NCI-H774 (cell line): ENCODE measurements at places on chromosomes 11 and 22.

- DNase-seq = no peak
These were observed 23.8 kb downstream of the MICAL2 start for GRCh38 chr11:12134236-12134585.

DNA sequence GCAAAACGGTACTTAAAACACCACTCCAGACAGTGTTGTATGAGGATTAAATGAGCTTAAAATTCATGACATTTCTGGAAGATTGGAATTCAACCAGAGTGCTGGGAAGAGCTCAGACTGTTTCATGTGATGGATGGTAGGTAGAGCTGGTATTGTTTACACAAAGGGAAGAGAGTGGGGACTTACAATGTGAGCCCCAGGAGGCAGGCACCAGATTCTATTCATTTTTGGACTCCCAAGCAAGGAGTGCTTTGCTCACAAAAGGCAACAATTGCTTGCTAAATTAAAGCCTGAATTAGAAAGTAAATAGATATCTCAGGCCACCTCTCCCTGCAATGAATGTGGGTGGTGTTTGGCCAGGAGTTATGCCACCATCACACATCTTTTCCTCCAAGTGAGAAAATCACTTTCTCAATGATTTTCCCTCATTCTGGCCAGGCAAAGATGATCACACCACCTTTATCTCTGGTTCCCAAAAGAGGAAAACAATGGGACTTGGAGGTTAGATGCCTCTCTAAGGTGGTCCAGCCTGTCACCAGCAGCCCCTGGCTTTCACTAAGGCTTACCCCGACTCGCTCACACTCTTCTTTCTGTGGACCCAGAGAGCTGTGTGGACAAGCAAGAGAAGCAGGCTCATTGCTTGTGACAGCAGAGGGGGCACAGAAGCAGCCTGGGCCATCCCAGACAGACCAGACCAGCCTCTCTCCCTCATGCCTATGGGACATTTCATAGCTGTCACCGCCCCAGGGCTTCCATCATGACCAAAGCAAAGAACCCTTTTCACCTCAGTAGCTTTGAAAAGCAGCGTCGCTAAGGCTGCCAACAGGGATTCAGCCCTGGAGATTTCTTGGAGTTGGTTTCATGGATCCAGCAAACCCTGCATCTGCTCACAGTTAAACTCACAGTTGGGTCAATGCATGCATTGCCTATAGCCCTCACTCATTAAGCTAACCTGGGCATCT lies 63.5 kb upstream of the DRD2 start:
- peak; percentile 77 for DNase-seq

DNA sequence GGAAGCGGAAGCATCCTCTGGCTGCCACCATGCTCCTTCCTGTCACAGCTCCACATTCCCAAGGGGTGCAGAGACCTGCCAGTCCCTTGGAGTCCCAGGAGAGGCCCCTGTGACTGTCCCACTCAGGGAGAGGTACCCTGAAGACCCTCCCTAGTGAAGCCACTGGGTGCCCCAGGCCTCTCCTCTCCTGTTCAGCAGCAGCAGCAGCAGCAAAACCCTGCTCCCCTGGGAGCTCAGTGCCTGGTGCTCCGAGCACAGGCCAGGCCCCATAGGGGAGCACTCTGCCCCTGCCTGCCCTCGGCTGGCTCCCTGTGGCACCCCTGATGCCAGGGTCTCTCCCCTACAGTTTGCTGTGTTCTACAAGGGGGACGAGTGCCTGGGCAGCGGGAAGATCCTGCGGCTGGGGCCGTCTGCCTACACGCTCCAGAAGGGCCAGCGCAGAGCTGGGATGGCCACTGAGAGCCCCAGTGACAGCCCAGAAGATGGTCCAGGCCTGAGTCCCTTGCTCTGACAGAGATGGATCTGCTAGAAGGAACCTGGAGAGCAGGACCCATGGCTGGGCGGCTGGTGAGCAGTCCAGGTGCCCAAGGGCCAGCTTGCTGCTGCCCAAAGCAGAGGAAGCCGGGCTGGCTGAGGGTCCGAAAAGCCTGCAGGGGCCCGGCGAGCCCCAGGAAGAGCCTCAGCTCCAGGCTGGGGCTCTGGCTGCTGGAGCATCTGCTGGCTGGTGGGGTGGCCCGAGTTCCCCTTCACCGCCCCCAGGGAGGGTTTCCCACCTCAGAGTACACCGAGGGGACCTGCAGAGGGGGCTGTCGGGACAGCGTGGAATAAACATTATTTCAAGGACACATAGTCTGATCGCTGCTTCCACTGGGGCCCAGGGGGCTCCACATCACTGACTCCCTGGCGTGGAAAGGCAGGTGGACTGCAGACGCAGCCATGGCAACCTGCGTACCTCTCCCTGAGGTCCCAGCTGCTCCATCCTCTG lies 21.3 kb downstream of the TRMU start:
- DNase-seq = no peak

GRCh38 chr22:31083377-31083768 lies 2.3 kb downstream of the SMTN start:
- peak; percentile 67 for DNase-seq

- DNase-seq = no peak
These were observed 188.4 kb downstream of the ARHGAP42 start for GRCh38 chr11:100875521-100875869.

DNA sequence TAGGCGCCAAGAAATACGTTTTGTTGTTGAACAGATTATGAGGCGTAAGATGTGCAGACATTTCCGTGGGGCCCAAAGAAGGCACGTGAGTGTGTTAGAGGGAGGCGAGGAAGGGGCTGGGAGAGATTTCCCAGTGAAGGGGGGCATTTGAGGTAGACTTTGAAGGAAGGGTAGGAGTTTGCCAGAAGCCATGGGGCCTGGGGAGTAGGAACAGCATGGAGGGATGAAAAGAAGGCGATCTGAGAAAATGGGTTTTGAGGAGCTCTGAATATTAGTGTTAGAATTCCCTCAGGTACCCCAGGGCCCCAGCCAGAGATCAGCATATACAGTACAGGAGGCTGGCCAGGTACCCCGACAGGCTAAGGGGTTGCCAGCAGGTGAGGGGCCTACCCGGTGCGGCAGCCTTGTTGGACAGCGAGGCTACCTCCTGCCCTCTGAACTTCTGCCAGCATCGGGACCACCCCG lies 414 bp upstream of the MIEF1 start:
- DNase-seq = no peak

GRCh38 chr11:123584186-123584585 lies 70.2 kb downstream of the SCN3B start:
- no peak for DNase-seq

DNA sequence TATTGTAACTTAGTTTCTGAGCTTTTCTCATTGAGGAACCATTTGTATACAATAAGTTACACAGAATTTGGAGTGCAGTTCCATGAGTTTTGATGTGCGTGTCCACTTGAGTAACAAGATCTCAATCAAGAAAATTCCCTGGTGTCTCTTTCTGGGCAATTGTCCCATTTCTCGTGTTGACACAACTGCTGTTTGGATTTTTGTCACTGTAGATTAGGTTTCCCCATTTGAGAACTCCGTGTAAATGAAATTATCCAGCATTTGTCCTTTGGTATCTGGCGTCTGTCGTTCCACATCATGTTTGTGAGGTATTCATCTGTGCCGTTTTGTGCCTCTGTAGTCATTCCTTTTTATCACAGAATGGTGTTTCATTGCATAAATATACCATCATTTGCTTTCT lies 547.0 kb downstream of the TBC1D22A start:
- DNase-seq = no peak

DNA sequence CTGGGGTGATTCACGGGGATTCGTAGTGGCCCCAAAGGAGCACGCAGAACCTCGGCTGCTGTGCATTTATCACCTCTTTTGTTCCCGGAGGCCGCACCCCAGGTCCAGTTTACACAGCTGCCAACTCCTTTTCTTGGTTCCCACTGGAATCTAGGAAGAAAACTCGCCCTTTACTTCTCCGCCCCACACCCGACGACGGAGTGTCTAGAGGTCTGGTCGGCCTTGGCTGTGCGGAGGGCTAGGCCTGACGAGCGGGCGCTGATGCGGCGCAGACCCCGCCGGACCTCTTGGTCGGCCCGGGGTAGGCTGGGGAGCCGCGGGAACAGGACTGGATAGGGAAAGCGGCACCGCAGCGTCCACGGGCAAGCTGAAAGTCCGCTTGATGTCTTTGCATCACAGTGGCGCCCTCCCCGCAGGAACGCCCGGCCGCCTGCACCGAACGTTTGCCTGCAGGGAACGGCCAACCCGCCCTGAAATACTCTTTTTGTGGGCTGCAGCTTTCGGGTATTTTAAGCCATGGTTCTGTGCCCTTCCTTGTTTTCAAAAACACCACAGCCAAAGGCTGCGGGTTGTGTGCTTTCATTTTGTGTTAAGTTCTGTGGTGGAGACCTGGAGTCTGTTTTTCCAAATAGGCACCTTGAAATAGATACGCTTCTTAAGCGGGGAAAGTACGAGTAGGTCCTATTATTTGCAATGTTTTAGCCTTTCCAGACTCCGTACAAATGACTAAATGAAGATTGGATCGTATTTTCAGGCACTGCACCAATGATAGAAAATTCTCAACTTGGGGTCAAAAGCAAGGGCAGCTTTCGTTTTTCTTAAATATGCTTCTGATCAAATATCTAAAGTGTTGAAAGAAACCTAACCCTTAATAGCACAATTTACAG lies 829 bp upstream of the ZBED5 start:
- DNase-seq = no peak

DNA sequence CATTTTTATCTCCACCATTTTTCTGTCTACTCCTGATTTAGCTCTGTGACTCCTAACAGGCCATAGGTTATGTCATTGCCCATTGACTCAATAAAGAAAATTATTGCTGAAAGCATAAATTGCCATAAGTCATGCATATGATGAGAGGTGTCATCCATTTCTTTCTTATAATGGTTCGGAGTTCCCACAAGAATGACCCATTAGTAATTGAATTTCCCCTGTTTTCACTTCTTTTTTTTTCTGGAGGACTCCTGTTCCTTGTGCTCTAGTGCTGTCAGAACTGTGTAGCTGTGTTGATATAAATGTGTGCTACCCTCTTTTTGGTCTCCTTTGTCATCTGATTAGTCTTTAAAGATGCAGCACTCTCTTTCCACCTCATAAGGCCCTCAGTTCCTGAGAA lies 22.9 kb upstream of the CARD18 start:
- no peak for DNase-seq

DNA sequence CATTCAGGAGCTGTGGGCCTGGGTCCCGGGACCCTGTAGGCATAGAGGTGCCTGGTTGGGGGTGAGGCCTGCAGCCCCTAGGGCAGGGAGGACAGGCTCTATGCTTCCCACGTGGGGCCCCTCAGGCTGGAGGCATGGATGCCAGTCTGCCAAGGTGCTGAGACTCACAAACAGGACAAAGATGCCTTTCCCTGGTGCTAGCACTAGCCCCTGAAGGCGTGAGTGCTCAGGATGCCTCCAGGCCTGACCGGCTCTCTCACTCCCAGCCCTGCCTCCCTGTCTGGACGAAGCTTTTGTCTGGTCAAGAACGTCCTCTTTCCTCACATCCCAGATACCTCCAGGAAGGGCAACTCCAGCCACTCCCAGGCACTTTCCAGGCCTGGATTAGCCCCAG lies 2.1 kb downstream of the CDC42BPG start:
- DNase-seq = no peak

GRCh38 chr11:133238495-133238894 lies 293.8 kb downstream of the OPCML start:
- no peak for DNase-seq

DNA sequence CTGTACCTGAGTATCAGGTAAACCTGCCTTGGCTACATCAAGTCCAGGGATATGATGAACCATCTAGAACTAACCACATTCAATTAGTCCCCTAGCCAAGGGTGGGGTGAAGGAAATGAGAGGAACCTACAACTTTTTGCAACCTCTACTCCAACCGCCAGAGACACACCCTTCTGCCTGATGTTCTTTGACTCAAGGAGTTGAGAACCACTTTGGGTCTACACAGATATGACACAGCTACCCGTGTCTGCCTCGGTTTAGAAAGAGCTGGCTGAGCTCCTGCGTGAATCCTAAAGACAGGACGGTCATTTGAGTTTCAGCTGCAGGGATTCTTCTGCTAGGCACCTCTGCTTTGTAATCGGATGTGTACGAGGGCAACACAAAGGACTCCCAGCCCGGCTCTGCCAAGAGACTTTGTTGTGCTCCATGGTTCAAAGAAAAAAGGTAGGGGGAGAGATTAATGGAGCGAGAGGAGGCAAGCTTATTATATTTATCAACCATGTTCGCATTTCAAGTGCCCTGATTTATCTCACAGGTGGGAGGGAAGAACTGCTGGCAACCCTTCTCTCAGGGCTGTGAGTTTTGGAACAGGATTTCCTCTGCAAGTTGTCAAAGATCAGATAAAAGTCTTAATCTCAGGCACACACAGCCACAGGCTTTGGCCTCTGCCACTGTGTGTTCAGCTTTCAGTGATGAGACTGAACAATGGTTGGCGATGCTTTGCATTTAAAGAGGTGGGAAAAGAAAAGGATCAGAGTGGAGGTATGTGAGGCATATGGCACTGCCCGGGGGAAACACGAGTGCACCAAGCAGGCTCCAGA lies 35.1 kb downstream of the FLI1 start:
- no peak for DNase-seq

- DNase-seq = no peak
These were observed 29.6 kb downstream of the EHF start for GRCh38 chr11:34650528-34650927.

DNA sequence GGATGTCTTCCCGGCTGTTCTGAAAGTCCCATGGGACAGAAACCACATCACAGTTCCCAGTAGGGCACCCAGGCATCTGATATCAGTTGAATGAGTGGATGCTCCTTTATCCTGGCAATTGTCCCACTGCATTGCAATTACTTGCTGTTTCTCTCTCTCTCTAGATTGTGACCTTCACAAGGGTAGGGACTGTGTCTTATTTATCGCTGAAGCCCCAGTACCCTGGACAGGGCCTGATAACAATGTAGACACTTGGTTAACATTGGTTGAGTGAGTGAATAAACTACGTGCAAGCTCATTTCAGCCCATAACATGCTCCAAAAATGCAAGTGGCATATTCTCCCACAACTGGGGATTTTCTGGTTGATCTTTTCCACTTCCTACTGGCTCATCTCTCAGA lies 193.7 kb upstream of the NARS2 start:
- DNase-seq = no peak

GRCh38 chr11:94504689-94505293 lies 7.5 kb upstream of the C11orf97 start:
- DNase-seq = peak; percentile 39

DNA sequence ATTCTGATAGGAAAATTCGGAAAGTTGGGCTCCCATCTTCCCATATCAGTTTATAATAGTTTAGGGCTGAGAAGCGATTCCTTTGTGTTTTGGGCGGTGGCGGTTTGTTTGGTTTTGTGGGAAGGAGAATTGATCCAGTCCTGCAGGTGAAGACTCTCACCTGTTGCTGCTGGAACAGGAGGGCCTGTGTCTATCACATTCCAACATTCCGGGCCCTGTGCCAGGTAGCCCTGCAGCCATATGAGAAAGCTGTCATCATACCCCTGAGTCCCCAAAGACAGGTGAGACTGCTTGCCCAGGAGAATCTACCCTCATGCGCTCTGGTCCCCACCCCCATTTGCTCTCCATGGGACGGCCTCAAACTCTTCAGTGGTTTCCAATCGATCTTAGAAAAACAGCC lies 62.1 kb downstream of the TRAF6 start:
- no peak for DNase-seq

GRCh38 chr11:115363426-115363825 lies 140.8 kb downstream of the CADM1 start:
- no peak for DNase-seq
